ENCODE measurements at places on chromosomes 7 and 10.

DNA sequence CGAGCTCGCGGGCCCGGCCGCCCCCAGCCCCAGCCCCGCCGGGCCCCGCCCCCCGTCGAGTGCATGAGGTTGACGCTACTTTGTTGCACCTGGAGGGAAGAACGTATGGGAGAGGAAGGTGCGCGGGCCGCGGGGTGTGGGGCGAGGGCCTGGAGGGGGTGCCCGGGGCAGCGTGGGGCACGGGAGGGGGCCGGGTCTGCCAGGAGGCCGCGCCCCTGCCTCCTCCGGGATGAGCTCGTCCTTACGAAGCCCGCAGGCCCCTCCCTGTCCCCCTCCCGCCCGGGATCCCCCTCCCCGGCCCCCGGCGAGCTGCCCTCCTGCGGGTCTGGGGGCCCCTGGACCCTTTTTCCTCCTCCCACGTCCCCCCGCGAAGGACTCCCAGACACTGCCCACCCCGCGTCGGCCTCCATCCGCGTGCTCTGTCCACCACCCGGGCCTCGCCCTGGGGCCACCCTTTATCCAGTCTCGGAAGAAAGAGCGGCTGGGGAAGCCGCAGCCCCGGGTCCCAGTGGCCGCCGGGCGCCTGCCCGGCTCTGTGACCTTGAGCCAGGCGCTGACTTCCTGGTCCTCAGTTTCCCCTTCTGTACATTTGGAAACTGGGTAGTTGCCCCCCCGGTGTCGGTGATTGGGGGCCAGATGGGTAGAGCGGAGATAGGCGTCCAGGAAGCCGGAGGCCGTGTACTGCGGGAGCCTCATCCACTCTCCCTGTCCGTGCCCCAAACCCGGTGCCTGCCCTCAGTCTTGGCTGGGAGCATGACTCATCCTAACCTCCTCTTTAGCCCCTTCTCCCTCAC, 521 bp downstream of the LIMK1 start:
- peak; percentile 44 for DNase-seq

DNA sequence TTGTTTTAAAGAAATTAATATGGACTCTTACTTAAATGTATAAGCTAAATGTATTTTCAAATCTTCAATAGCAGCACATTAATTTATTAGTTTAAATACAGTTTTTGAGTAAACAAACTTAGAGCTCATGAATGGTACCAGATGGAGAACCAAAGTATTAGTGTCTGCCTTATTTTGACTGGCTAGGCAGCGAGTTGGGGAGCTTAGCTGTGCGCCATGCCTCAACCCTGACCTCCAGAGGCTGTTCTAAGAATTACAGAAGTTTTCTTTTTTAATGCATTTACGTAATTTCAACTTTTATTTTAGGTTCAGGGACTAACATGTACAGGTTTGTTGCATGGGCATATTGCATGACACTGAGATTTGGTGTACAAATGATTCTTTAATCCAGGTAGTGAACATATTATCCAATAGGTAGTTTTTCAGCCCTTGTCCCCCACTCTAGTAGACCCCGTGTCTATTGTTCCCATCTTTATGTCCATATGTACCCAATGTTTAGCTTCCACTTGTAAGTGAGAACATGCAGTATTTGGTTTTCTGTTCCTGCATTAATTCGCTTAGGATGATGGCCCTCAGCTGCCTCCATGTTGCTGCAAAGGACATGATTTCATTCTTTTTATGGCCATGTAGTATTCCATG, 166.8 kb downstream of the IQUB start:
- DNase-seq: peak; percentile 0

- DNase-seq: peak; percentile 14
Measured at GRCh38 chr7:14698239-14698638, 204.3 kb downstream of the DGKB start.

DNA sequence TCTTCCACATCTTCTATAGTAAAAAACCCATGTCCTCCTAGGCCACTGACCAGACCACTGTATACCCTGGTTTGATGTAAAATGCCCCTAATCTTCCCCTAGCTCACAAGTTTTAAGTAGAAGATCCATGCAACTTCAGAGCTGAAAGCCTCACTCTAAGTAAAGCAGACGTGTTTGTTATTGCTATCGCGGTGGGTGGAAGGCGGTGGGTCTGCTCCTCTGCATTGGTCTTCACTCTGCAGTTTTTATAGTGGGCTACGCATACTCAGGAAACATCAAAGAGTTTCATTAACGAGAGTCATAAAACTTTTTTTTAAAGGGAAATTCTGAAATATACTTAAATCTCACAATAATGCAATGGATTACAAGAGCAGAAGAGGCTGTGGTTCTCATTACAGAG, 91.7 kb downstream of the ATE1 start:
- DNase-seq: no peak

DNA sequence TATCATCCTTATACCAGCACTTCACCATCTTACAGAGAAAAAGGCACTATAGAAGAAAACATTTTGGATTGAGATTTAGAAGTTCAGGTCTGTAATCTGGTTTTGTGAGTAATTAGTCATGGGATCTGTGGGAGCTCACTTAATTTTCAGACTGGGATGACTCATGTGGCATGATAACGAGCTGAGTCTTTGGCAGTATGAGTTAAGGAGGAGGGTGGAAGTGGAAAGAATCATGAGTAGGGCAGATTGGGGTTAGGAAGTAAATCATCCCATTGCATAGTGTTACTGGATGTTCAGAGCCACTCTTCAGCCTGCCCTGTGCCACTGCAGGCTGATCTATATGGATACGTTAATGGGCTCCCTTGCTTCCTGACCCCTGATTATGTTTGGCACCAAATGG, 64.9 kb downstream of the ZNF92 start:
- DNase-seq: peak; percentile 87

- DNase-seq: no peak
Measured at GRCh38 chr10:2202401-2202800, 465.1 kb upstream of the ADARB2 start.

GRCh38 chr10:91880310-91880709, 29.0 kb downstream of the FGFBP3 start:
- DNase-seq: no peak

GRCh38 chr10:37752334-37752875, 105.0 kb downstream of the ZNF248 start:
- DNase-seq: no peak

DNA sequence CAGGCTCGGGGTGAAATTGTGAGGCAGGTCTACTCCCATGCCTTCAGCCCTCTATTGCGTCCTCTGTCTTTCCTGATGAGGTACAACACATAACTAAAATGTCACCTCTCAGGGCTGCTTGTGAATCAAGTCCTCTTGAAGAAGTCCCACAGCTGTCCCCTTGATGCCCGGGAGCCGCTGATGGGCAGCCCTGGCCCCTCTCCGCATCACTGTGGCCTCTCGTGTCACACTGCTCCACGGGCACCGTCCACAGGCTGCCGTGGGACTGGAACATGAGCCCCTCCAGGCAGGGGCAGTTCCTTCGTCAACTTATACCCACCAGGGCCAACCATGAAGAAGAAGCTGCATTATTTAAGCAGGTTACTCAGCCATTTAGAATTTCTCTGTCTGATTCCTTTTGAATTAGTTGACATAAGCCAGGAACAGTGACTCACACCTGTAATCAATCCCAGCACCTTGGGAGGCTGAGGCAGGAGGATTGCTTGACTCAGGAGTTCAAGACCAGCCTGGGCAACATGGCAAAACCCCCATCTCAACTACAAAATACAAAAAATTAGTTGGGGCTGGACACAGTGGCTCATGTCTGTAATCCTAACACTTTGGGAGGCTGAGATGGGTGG, 58.5 kb upstream of the UBE3C start:
- peak; percentile 4 for DNase-seq

- no peak for DNase-seq
Measured at GRCh38 chr7:54429111-54429510, 113.1 kb upstream of the VSTM2A start.

DNA sequence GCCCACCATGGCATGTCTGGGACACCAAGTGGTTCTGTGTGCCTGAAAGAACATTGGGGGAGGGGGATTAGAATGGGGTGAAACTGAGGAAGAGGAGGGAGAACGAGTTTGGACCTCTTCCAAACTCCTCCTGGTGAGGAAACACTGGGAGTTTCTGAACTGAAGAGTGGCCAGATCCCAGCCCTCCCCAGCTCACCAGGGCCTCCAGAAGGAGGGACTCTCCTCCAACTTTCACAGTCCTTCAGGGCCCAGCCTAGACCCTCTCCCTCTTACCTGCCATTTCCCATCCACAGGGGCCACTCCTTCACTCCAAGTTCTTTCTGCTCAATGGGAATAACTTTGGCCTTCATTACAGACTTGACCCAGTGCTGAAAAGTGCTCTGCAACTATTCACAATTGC, 132.0 kb upstream of the FOXK1 start:
- DNase-seq: no peak

- peak; percentile 82 for DNase-seq
Measured at GRCh38 chr7:4725014-4725849, 43.1 kb downstream of the FOXK1 start.

- peak; percentile 75 for DNase-seq
Measured at GRCh38 chr7:48158404-48158803, 12.9 kb upstream of the ABCA13 start.

DNA sequence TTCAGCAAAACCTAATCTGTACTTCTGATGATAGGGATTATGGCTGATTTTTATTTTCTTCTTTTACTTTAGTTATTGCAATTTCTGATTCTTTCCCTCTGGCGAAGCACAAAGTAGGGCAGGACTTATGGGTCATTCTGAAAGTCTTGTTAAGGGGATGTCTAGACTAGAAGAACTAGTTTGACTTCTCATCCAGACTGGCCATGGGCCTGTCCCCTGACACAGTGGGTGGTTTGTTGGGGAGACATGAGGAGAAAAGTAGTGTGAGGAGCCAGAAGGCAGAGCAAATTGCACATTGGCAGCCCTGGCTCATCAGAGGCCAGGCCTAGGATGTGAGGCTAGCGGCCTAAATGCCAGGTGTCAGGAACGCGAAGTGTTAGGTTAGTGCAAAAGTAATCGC, 152.8 kb downstream of the RTKN2 start:
- no peak for DNase-seq

GRCh38 chr10:28036587-28036986, 37.7 kb upstream of the ODAD2 start:
- peak; percentile 43 for DNase-seq

DNA sequence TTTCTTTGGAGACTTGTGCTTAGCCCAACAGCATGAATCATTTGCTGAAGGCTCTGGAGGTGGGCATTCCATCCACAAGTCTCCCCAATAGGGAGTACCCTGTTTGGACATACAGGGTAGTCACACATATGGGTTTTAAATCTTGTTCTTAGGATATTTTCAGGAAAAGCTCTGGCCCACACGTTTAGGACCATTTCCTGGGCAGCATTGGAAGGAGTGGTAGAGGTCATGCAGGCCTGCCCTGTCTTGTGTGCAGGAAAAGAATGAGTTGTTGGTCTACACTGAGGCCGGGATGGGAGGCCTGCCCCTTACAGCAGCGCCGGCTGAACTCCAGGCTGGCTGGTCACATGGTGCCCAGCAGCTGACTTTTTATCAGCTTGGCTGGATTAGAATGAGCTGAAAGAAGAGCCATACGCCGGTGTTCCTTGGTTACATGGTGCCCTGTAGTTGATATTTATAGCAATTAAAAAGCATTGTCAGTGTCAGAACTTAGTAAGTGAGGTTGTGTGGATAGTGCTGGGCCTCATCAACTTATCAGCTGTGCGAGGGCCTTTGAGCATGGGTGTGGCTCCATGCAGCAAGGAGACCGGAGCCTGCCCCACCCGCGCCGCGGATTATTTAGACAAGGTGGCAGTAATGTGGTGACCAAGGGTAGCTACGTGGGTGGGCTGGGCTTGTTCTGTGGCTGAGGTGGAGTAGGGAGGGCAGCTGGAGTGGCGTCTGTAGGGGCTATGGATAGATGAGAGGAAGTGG, 28.6 kb downstream of the OGDH start:
- DNase-seq: no peak

DNA sequence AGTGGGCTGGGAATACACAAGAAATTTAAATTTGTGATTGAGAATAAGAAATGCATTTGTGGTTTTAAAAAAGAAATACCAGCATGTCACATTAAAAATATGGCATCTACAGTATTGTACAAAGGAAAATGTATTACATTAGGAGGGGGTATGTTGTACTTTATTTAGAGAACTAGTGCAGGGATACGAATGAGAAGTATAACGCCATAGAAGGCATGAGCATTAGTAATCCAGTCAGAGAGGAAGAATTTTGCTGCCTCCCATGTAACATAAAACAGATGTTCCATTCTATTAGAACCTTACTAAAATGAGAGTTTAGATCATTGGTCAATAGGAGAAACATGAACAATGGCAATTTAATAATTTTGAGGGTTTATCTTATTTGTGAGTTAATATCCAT, 182.2 kb downstream of the ADK start:
- DNase-seq: peak; percentile 96

DNA sequence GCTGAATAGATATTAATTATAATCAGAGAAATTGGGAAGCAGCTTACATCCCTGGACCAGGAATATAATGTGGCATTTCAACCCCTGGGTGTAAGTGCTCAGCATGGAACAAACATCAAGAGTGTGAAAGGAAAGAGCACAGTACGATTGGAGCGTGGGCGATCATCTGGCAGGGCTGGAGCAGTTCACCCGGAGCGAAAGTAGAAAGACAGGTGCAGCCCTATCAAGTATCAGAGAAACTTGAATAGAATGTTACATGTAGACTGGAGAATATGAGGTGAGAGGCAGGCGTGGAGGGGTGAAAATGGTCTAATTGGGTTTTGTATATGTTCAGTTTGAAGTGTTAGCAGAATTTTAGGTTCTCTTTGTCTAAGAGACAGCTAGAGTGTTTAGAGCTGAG, 303.0 kb downstream of the MDFIC start:
- no peak for DNase-seq

DNA sequence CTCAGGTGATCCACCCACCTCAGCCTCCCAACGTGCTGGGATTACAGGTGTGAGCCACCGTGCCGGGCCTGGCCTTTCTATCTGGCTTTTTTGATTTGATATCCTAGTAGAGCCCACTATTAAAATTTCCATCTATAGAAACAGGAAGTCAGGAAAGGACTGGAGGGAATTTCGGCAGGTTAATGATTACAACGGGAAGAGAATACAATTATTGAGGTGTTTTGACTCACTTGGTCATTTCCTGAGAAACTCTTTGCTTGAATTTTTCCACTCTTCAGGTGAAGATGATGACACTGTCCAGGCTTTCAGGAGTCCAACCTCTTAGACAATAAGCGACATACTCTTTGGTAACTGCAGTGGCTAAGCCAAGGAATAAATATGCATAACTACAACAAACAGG, 1.1 kb upstream of the MKLN1 start:
- DNase-seq: no peak

GRCh38 chr7:47384755-47385535, 197.0 kb downstream of the TNS3 start:
- DNase-seq: no peak
